ENCODE measurements at places on chromosomes 5 and 9. TPM values are rescaled to one million over a fixed set of nuclear protein-coding genes. Genes with fewer than 3 reads are reported as not detected.

- no peak for DNase-seq
Observed at GRCh38 chr5:37915097-37915736, 75.4 kb upstream of the GDNF start.

DNA sequence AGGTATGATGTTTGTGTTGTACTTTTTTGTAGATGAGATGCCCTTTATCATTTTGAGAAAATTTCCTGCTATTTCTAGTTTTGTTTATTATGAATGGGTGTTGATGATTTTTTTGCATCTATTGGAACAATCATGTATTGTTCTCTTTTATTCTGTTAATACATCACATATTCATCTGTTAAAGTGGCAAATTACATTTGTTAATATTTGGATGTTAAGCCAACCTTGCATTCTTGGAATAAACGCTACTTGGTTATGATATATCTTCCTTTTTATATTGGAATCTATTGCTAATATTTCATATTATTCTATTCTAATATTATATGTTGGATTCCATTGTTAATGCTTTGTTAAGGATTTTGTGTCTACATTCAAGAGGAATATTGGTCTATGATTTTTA, 24.6 kb upstream of the BNIP1 start:
- DNase-seq, result no peak

Gene PPP3R2
- polyA plus RNA-seq, result not detected

DNA sequence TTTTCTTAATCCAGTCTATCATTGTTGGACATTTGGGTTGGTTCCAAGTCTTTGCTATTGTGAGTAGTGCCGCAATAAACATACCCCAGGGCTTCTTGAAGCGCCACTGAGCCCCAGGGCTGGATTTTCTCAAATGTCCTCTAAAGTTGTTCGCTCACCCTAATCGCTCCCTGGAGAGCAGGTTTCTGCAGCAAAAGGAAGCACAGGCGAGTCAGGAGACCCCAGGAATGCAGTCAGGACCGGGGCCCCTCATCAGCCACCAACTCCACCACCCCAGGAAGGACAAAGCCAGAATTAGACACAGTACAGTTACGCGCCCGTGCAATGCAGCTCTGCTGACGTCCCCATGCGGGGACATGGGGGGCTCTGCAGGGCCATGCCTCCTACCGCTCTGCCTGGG, 15.7 kb upstream of the OBP2B start:
- no peak for DNase-seq
